ENCODE measurements at places on chromosomes 16 and 17.

DNA sequence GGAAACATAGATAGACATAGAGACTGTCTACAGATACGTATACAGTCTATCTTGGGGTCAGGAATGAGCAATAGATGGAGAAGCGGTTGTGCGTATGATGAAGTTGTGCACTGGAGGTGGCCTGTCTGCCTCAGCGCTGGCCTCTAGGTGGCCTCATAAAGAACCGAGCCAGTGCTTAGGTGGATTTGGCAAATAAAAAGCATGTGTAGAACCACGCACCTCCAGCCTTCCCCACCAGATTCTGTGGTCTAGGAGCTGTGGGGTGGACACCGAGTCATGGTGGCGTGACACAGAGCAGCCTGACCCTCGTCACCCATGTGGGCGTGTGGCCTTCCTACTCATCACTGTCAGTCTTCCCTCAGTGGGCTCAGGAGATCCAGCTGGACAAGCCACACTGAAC lies 34.0 kb downstream of the PGS1 start:
- DNase-seq, result no peak

- no peak for DNase-seq
Measured at GRCh38 chr16:56594292-56594619, 4.9 kb downstream of the MT3 start.

GRCh38 chr17:39118674-39119419 lies 32.6 kb downstream of the PLXDC1 start:
- DNase-seq, result no peak

- no peak for DNase-seq
Measured at GRCh38 chr16:83717814-83718213, 90.0 kb upstream of the HSBP1 start.

- no peak for DNase-seq
Measured at GRCh38 chr17:66312912-66313311, 10.5 kb downstream of the PRKCA start.

DNA sequence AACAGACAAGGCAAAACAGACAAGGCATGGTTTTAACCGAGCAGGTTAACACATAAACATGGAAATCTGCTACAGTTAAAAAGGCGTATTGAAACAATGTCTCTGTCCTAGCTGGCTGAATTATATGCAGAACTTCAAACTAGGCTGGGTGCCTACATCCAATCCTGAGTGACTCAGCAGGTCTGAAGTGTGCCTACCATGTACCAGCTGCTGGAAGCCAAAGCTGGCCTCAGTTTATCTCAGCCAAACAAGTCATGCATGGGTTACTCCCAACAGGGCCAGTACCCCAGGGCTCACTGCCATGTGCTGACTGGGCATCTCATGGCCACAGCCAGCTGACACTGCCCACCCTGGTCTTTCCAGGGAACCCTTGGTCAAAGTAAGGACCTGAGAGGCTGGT lies 4.0 kb downstream of the C1QBP start:
- no peak for DNase-seq

DNA sequence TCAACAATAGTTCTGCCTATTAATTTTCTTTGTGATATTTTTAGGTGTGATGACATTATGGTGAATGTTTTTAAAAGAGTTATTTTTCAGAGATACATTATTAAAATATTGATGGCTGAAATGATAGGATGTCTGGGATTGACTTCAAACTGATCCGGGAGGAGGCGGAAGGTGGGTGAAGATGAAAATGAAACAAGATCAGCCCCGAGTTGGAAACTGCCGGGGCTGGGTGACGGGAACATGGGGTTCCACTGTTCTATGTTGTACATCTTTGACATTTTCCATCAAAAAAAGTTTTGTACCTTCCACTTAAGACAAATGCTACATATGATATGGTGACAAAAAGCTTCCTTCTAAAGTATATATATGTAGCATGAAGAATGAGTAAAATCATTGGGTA lies 336.9 kb downstream of the XYLT1 start:
- DNase-seq, result no peak

- DNase-seq, result no peak
Measured at GRCh38 chr16:5042574-5043171, 8.9 kb upstream of the NAGPA start.

DNA sequence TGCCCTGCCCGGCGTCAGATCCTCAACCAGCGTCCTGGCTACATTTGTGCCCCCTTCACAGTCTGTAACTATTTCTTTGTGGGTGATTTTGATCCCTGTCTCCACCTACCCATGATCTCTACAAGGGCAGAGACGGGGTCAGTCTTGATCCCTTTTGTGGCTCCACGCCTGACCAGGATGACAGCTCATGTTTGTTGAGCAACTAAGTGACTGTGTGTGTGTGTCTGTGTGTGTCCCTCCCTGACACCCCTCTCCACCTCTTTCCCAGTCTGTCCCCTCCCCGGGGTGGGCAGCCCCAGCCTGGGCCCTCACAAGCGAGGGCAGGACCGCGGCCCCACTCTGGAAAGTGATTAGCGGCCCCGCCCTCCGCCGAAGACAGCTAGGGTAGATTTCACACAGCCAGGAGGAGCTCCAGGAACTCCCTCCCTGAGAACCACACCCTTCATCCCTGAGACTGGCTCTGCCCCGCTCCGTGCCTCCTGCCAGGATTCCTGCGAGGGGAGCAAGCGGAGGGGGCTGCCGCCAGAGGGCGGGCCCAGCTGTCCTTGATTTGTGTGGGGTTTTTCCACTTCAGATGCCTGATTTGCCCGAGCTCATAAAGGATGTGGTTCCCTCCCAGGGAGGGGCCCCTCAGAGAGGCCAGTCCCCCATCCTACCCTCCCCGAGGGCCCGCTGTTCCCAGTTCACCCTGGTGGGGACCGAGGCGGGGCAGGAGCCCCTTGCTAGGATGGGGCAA lies 5.3 kb upstream of the HS3ST6 start:
- DNase-seq, result no peak

- DNase-seq, result no peak
Measured at GRCh38 chr17:74759941-74760340, 11.5 kb downstream of the NHERF1 start.

DNA sequence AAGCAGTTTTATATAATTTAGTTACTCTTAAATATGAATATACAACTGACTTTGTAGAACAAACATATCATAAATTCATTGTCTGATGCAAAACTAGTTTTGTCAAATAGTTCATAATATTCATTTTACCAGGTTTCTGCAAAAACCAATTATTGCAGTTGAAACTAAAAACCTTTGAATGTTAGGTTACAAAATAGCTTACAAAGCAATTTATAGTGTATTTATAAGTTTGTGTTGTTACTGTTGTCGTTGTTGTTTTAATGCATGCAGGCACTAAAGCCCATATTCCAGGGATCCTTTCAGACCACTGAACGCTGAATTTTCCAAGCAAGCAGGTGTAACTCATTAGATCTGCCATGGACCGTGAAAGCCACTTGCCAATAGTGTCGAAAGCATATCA lies 427.6 kb downstream of the ZFHX3 start:
- DNase-seq, result no peak

DNA sequence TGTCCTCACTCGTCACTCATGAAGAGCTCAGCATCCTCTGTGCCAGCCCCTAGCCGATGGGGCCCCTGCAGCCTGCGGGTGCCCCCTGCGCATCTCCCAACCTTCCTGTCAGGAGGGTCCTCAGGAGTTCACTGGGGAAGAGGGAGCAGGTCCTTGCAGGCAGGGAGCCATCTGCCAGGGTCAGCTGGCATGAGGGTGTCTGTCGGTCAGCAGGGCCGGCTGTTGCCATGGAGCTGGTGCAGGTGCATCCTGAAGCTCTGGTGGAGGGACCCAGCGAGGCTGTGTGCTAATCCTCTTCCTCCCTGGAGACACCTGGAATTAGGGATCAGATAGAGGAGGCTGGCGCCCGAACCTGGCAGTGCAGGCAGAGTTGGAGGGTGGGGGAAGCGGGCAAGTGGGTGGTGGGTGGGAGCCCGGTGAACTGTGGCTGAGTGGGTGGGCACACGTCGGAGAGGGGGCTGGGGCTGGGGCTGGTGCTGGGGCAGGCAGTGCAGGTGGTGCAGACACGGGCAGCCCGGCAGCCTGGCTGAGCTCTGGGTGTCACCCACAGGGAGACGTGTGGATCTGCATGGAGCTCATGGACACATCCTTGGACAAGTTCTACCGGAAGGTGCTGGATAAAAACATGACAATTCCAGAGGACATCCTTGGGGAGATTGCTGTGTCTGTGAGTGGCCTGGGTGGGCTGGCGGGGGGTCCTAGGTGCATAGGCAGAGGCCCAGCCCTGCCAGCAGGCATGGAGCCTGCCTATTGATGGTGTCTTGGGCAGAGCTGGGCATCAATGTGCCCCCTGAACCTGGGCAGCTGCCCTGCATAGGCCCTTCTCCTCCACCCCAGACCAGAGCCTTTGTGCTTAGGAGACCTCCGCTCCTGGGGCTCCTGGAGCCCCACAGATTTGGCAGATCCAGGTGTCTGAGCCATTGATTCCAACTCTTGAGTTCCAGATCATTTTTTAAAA lies 17.4 kb downstream of the MAP2K3 start:
- DNase-seq, result no peak
